ENCODE measurements at places on chromosomes 11 and 22.

- no peak for DNase-seq
Observed at GRCh38 chr11:9789910-9790309, 126.0 kb downstream of the SWAP70 start.

GRCh38 chr22:25628494-25628893 lies 64.0 kb downstream of the GRK3 start:
- DNase-seq, result no peak

GRCh38 chr11:859394-860131 lies 16.9 kb downstream of the TSPAN4 start:
- peak; percentile 92 for DNase-seq

DNA sequence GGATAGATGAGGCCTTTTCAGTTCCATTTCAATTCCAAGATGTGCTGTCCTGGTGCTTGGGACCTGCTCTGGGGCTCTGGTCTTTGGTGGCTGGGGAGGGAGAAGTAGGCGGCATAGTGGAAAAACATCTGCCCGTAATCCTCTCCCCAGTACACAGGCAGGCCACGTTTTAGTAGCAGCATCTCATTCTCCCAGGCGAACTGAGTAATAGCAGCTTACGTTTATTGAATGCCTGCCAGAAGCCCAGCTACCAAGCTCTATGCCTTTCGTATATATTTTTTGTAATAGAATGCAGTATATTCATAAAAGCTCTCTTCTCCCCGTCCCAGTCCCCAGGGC lies 11.4 kb downstream of the ACO2 start:
- DNase-seq, result no peak

DNA sequence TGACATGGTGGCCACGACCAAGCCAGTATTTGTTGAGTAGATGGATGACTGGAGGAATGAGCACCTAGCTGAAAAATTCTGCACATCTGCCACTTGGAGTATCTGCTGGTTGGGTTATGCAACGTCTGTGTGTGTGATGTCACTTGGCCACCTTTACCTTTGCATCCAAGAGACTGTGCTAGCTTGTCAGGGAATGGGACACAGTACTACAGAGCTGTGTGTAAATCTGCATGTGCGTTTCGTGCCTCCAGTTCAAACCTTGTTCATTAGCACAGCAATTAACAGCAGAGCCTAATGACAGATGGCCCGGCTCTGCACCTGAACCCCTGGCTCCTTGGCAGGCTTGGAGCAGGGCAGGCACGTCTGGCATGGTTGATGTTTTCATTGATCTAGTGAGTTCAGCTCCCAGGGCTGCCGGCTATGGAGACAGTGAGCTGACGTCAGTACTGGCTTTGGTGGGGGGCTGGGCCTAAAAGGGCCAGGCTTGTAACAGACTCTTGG lies 188.4 kb upstream of the NAV2 start:
- no peak for DNase-seq

DNA sequence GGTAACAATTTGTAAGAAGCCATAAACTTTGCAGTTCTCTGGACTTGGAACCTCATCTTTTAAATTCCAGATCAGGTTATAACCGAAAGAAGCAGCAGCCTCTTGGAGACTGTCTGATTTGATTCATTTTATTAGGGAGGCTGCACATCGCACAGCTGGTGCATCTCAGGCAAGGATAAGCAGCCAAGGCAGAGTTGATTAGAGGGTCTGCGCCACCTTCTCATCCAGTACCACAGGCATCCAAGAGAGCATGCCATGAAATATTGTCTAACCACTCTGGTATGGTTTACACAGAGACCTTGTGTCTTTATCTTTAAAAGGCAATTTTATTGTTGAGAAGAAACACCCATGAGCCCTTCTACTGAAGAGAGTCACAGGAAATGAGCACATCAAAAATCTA lies 16.2 kb upstream of the CWF19L2 start:
- DNase-seq, result no peak

All from Right ventricle myocardium superior (tissue), 1 donor.